ENCODE measurements at places on chromosomes 1 and 21. TPM values are rescaled to one million over a fixed set of nuclear protein-coding genes. Genes with fewer than 3 reads are reported as not detected.
A peak's percentile ranks its signal among the peaks of the same experiment; 100 is the strongest.

LRRIQ3 gene
- 1.6 TPM for total RNA-seq

GRCh38 chr21:34200288-34200905 is 127.0 kb downstream of the MRPS6 start:
- H3K27ac ChIP-seq = no peak overlapping the region
- H3K4me1 ChIP-seq = peaks cover 4% of the 10 kb centered on the region
- no peaks in the 10 kb centered on the region for H3K27me3 ChIP-seq
- H3K36me3 ChIP-seq = no peaks in the 10 kb centered on the region
- DNase-seq = no peak
- no peak overlapping the region for H3K4me3 ChIP-seq

DNA sequence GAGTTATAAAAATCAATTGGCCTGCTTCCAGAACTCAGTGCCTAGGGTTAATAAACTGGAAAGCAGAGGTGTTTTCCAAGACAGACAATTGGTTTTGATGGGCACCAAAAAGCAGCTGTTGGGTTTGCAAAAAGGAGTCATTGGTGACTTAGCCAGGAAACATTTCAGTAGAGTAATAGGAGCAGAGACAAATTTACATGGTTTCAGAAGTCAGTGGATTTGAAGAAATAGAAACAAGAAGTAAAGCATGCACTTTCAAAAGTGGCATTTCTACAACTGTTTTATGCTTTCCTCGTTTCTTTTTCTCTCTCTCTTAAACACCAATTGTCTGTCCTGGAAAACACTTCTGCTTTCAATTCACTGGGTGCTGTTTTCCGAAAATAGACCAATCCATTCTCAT is 87.8 kb downstream of the GLUL start:
- H3K27me3 ChIP-seq = no peaks in the 10 kb centered on the region
- no peaks in the 10 kb centered on the region for H3K36me3 ChIP-seq
- H3K4me1 ChIP-seq = no peaks in the 10 kb centered on the region

CCDC185 gene
- total RNA-seq = 0.13 TPM

SELENBP1 gene
- total RNA-seq = 50.0 TPM

ADAMTS5 gene
- 10.6 TPM for total RNA-seq

- no peak overlapping the region for H3K4me3 ChIP-seq
- H3K4me1 ChIP-seq = no peaks in the 10 kb centered on the region
- no peak for DNase-seq
- no peaks in the 10 kb centered on the region for H3K27me3 ChIP-seq
- no peaks in the 10 kb centered on the region for H3K36me3 ChIP-seq
- no peak overlapping the region for H3K27ac ChIP-seq
These were observed 814.4 kb upstream of the RGS18 start for GRCh38 chr1:191343816-191344215.

DNA sequence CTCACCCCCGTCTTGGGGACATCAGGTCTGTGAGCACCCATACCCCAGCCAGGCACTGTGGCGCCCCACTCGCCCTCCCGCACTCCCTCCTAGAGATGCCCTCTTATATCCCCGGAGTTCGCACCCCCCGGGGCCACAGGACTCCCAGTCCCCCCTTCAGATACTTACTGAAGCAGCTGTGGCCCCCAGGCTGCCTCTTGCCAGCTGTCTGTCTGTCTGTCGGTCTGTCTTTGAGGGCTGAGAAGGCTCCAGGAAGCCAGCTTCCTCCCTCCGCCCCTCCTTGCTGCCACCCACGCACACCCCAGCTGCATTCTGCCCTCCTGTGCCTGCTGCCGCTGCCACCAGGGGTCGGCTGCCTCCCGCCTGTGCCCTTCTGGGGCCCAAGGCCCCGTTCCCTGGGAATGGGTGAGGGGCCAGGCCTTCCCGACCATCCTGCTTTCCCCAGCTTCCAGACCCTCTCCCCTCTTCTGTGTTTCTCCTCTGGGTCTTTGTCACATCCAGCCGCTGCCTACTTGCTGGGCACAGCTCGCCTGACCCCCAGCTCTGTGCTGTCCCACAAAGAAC is at the start of gene PTPN7:
Gene PTPN7 (minus strand): TSS at position 226 of the 564 bp plus-strand sequence. CDS start 1,200 bp downstream, outside the sequence.
- peak within 1 kb of the TSS; percentile 23 for H3K27ac ChIP-seq
- H3K27me3 ChIP-seq = no peaks in the 10 kb centered on the region
- H3K4me1 ChIP-seq = no peaks in the 10 kb centered on the region
- H3K4me3 ChIP-seq = no peak within 1 kb of the TSS
- no peaks in the 10 kb centered on the region for H3K36me3 ChIP-seq
- peak; percentile 50 for DNase-seq

GBP6 gene
- total RNA-seq = not detected
